SK-N-MC (cell line): ENCODE measurements at places on chromosomes 12 and 14.

DNA sequence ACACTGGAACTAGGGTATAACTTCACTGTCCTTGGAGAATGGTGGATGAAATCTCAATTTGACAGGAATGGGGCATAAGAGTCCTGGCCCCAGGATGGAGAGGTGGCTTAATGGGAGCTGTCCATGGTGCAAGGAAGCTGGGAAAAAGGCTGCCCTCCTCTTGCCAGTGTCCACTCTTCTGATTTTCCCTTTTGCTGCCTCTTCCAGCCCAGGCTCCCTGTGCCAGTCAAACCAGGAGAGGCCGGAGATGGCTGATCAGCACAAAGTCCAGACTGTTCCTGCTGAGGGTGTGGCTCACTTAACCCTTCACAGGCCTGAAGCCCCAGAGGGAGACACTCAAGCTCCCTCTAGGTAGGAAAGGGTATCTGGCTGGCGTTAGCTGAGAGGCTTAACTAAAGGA is at the start of gene MYO1A:
MYO1A (minus strand) TSS at position 240 of the 400 bp plus-strand sequence. CDS start 1,806 bp downstream, outside the sequence.
- no peak for DNase-seq

DNA sequence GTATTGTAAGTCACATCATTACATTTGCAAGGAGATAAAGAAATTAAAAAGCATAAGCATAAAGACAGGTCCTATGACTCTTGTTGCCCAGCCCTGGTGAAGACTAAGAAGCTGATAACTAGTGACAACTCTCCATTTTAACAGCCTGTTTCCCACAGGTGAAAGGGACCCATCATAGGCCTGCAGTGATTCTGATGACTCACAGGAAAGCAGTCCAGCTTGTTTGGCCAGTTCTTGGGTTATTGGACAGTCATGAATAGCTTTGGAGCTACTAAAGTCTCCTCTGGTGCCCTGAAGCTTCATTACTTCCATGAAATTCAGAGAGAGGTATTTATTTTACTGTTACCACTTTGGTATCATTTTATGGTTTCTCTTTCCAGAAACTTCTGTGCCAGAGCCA is 55.5 kb upstream of the DYRK2 start:
- DNase-seq: no peak

- DNase-seq: no peak
Measured at GRCh38 chr12:574475-575128, 88.6 kb downstream of the NINJ2 start.

DNA sequence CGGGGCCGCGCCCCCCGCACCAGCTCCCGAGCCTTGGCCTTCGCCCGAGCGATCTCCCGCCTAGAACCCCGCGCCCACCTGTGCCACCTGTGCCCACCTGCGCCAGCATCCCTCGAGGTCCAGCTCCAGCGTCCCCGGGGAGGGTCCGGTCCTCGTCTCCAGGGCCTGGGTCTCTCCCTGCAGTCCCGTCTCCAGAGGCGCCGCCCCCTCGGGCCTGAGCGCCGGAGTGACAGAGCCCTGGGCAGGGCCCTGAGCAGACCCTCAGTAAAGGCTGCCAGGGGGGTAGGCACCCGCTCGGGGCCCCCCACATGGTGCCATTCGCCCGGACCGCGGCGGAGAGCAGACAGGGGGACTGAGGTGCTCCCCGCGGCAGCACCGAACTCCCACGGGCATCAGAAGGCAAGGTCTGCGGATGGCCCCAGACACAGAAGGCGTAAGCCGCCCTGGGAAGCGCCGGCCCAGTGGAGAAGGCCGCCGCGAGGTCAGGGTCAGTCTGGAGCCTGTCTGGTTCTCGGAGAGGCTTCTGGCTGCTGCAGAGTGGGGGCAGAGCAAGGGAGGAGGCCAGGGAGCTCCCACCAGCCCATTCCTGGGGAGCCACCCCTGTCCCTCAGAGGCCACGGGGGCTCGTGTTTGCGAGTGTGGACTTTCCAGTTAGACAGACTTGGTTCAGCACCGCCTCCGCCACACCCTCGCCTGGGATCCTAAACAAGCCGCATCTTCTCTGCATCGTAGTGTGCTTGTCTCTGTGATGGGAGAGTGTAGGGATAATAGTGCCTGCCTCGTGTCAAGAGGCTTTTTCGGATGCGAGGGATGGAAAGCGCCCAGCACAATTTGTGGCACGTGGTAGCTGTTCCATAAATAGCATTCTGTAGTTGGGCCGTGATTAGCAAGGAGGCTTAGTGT is 1.1 kb upstream of the PPP1R13B start:
- DNase-seq: no peak

DNA sequence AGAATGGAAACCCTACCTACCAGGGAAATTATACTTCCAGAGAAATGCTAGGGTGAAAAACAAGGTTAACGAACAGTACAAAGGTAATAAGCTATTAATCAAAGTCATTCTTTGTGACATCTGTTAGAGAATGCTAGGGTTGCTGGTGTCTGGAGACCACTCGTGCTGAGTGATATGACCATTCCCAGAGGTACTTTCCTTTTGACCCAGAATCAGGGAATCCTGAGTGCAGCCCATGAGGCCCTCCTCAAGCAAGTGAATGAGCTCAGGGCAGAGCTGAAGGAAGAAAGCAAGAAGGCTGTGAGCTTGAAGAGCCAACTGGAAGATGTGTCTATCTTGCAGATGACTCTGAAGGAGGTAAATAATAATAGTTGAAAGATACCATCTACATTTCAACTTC is 31.7 kb downstream of the RPGRIP1 start:
- DNase-seq: no peak

GRCh38 chr14:77989441-77989991 is 180.7 kb upstream of the NRXN3 start:
- no peak for DNase-seq

GRCh38 chr12:64400041-64400440 is 4.2 kb upstream of the XPOT start:
- no peak for DNase-seq

GRCh38 chr12:107080299-107080698 is 13.1 kb downstream of the CRY1 start:
- no peak for DNase-seq

DNA sequence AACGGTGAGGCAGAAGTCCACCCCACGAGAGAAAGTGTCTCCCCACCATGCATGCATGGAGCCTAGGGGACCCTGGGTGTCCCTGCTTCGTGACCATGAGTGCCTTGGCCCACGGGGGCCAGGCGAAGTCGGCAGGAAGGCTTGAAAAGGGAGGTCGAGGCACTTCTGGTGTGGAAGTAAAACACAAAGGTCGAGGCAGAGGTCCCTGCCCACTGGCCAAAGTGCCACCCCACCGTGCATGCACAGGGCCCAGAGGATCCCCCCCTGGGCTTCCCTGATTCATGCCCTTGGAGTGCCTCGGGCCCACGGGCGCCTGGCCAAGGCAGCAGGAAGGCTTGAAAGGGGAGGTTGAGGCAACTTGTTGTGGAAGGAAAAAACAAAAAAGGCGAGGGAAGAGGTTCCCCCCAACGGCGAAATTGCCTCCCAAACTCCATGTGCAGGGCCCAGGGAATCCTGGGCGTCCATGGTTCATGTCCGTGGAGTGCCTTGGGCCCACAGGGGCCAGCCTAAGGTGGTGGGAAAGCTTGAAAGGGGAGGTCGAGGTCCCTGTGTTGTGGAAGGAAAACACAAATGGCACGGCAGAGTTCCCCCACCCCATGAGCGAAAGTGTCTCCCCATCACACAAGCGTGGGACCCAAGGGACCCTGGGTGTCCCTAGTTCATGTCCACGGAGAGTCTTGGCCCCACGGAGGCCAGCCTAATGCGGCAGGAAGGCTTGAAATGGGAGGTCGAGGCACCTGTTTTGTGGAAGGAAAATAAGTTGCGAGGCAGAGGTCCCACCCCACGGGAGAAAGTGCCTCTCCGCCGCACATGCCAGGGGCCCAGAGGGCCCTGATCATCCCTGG is 372.1 kb downstream of the ALG10 start:
- DNase-seq: no peak

DNA sequence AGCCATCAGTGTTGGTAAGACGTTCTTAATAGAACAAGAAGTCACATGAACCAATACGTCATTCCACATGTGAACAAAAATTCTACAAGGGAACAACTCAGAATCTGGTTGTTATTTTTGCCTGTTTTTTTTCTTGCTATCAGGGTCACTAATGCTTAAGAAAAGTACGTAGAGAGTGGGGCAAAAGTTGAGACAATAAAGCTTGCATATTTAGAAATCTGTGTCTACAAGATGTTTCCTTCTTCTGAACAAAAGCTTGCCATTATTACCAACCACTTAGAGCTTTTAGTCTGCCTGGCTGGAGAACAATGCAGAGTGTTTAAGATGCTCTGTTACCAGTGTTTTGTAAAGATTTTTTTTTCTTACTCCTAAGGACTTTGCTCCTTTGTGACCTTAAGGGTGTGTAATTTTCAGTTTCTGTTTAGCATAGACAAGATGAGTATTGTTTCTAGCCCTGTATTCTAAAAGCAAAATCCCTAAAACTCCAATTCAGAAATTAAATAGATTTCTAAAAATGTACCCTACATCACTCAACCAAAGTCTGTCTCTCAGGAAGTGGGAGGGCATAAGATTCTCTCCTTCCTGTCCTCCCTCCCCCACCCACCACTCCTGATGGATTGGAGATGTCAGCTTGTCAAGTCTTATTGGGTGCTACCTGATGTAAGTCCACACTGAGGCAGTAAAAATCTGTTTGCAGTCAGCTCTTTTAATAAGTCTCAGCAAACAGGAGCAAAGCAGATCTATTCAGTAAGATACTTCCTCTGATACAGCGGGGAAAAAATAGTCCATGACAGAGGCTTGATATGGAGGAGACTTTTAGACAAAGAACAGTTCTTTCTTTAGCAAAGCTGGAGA is 267.6 kb downstream of the GRIN2B start:
- DNase-seq: no peak

- no peak for DNase-seq
Measured at GRCh38 chr12:105672121-105672975, 341.9 kb downstream of the C12orf75 start.
